ENCODE measurements at places on chromosomes 1 and 21.

DNA sequence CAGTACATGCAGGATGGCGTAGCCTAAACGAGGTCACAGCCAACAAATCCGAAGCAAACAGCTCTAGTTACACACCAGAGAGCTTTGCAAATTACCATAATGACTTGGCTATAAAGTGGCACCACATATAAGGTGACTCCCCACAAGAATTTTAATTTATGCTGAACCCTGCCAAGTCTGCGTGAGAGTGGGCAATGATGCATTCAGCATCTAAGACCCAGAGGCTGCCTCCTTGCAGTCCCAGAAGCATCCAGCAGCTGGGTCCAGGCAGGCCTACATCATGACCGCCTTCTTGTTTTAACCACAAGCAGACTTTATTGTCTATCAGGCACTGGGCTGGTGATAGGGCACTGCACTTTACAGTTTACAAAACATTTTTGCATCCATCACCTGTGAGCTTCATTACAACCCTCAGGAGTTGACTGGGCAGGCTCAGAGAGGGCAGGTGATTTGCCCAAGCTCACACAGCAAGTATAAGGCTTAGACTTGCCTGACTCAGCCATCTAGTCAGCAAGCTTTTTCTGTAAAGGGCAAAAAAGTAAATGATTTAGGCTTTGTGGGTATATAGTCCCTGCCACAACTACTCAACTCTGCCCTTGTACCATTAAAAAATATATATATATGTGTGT is 134.6 kb downstream of the GLIS1 start:
- no peak for DNase-seq

- no peak for DNase-seq
These were observed 43.4 kb downstream of the KIAA1614 start for GRCh38 chr1:180956028-180956640.

- peak; percentile 18 for DNase-seq
These were observed 5.8 kb downstream of the KIAA1614 start for GRCh38 chr1:180918519-180918918.

DNA sequence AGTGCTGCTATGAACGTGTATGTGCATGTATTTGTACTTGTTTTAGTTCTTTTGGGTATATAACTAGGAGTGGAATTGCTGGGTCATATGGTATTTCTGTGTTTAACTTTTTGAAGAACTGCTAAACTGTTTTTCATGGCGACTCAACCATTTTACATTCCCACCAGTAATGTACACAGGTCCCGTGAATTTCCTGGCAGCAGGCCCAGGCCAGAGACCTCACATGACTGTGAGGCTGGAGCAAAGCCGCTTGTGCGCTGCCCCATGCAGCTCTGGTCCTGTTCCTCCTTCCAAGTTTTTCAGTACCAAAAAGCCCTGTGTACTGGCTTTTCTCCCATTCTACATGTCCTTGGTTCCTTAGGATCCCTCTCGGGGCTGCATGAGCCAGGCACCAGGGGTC is 29.6 kb downstream of the ACOT11 start:
- peak; percentile 91 for DNase-seq

- DNase-seq, result peak; percentile 81
These were observed 11.4 kb downstream of the BTBD19 start for GRCh38 chr1:44819608-44820327.

DNA sequence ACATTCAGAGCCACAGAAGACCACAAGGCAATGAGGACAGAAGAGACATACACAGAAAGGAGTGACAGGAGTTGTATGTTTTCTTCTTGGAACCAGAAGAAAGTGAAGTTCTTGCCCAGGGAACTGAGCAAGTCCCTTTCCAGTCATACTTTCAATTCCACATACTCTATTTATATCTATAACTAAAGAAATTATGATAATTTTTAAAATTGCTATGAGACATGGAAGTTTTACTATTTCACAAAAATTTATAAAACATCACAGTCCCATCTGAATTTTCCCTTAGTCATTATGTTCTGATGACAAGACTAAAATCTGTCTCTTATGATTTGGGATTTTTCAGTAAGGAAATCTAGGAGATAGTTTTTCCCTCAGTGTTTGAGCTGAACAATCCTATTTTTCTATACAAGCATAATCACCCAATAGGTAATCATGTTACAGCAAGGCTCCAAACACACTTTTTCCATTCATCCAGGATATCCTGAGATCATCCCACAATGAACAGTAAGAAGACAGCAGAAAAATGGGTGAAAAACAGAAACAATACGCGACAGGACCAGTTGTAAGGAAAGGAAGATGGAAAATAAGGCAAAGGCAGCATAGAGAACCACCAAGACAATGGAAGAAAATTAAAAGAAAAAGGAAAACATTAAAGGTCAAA is 154.6 kb downstream of the VAV3 start:
- no peak for DNase-seq

- no peak for DNase-seq
These were observed 33.5 kb upstream of the ITPKB start for GRCh38 chr1:226772446-226773139.

GRCh38 chr1:243514927-243515326 is 259.1 kb downstream of the SDCCAG8 start:
- DNase-seq, result no peak

- DNase-seq, result no peak
These were observed 160.5 kb downstream of the FOXD2 start for GRCh38 chr1:47598357-47598756.

DNA sequence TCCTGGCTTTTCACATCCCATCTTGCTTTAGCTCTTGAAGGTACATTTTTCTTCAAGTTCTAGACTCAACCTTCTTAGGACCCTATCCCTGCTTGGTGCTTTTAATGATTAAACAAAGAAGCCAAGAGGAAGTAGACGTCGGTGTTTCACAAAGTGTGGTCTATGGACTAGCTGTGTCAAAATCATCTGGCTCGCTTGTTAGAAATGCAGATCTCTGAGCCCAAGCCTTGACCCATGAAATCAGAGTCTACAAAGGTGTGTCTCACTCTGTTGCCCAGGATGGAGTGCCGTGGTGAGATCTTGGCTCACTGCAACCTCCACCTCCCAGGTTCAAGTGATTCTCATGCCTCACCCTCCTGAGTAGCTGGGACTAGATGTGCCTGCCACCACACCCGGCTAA is 295.5 kb upstream of the KAZN start:
- no peak for DNase-seq

DNA sequence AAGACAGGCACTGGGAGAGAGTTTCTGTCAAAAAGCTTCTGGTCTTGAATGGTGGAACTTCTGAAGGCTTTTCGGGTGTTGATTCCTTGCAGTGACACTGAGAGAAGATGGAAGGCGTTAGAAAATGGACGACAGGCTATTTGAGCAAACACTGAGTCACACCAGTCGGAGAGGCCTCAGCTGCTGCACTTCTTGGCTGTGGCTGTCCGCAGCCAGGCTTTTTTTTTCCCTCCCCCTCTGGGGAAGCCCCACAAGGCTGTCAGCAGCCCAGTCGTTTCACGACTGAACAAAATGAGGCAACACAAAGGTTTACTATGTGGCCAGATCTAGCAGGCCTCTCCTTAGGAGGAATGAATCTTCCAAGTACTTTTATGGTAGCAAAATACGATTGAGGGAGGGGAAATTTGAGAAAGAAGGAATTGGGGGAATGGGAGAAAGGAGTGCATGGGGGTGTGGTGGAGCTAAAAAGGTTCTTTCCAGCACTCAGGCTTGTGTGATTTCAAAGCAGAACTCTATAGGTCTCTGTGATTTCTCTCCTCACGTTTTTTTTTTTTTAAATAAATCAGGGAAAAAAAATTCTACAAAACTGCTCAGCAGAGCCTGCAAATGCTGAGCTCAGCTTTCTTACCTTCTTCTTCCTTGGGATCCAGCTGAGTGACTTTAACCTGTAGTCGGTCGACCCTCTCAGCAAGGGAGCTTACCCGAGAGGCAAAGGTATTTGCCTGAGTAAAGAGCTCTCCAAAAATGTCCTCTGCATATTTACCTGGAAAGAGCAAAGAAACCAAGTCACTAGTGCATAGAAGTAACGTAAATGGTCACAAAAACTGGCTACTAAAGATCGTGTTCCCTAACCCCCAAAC is 26.1 kb downstream of the GPR3 start:
- DNase-seq, result no peak

DNA sequence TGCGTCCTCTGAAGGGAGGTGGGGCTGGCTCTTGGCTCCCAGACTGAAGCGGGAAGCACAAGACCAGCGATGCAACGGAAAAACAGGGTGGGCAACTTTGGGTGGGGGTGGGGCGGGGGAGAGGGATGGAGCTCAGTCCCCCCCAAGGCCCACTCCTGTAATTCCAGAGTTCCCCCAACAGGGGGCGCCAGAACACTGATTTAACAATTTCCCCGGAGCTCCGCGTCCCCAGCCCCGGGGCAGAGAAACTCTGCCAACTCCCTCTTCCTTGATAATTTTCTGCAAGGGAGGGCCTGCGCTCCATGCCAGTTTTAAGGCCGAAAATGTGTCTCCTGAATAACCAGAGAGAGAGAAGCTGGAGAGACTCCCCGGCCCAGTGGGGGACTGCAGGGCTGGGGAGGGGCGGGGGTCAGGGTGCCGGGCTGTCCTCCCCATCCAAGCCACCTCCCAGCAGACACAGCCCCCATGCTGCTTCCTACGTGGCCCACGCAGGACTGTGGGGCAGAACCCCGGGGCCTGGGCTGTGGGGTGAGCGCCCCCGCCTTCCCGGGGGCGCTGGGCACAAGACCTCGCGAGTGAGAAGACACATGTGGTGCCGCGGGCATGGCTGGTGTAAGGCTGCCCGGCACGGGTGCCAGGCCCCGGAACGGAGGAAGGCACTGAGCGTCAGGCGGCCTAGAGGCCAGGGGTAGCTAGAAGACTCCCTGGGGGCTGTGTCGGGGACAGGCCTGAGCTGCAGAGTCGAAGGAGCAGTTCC is 51.4 kb downstream of the KIF21B start:
- DNase-seq, result peak; percentile 77

DNA sequence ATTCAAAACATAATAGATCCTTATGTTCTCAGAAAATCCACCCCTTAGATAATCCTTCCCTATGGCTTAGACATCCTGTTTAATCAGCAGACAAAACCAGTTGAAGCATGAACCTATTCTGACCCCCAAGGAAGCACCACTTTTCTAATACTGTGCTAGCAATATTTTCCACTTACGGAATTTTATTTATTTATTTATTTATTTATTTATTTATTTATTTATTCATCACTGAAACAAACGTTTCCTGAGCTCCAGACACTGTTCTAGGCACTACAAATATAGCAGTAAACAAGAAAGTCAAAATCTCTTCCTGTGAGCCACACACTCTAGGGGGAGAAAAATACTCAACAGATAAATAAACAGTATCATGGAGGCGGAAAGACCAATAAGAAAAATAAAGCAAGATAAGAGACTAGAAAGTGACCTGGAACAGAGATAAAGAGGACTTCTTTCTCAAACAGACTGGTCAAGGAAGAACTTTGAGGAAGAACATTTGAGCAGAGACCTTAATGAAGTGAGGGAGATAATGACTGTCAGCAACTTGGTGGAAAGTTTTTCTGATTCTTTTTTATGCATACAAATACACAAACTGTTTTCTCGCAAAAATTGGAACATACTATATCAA is 145.5 kb upstream of the POGK start:
- DNase-seq, result no peak

- no peak for DNase-seq
These were observed 36.4 kb downstream of the SMG7 start for GRCh38 chr1:183508694-183509093.

DNA sequence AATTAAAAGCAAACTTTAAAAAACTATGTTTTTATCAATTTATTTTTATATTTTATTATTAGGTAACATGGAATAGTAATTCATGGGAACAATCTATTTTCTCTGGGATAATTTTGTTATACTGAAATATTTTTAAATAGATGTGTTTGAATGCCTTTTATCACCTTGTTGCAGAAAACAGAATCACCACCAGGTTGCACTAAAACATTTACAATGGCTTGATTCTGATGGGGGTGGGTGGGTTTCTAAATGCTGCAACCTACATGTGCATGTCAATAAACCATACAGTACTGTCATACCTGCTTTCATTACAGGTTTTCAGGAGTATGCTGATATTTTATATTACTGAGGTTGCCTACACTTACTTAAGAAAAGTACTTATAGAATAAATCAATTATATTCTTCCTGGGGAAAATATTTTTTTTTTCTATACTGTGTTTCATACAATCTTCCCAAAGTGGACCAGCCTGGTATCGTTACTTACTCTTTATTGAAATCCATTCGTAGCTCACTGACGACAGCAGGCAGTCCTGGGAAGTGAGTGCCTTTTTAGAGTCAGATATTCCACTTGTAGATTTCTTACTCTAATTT is 132.8 kb downstream of the PTPRC start:
- no peak for DNase-seq

- no peak for DNase-seq
These were observed 55.4 kb downstream of the LPGAT1 start for GRCh38 chr1:211775170-211775569.

DNA sequence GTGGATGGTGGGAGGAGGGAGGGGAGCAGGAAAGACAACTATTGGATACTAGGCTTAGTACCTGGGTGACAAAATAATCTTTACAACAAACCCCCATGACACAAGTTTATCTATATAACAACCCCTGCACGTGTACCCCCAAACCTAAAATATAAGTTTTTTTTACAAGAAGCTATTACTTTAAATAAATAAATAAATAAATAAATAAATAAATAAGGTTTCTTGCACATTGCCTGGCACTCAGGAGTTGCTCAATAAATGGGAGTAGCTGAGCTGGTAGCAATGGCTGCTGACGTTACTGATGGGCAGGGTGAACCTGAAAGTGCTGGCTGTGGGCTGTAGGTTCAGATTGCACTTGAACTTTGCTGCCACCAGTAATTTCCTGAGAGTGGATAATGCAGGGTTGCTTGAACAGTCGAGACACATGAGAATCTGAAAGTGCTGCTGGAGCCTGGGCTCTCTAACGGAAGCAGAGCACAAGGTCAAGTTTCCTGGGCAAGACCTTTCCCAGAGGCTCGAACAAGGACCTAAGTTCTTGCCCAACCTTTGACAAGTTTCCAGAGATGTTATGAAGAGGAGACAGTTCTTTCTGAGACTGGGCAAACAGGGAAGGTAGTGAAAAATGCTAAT is 14.8 kb upstream of the KCNE2 start:
- DNase-seq, result no peak

- no peak for DNase-seq
These were observed 331.8 kb downstream of the NEGR1 start for GRCh38 chr1:71950579-71950978.

GRCh38 chr1:8943498-8944405 is 1.9 kb upstream of the CA6 start:
- no peak for DNase-seq

- DNase-seq, result no peak
These were observed 357.5 kb upstream of the RUNX1 start for GRCh38 chr21:35406635-35407034.

DNA sequence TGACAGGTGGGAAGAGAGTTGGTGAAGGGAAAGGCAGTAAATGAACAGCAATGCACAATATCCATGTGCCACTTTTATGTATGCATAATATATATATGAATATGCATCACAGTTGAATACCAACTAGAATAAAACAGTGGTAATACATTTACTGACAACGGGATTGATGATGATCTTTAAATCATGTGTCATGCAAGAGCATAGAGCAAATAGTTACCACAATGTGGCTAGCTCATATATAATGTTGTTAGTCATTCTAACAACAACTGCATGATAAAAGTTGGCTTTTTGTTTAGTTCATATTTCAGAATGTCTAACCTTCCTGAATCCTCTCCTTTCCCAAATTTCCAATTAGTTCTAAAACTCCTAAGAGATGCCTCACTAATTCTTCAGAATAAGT is 46.4 kb downstream of the GORAB start:
- no peak for DNase-seq

- no peak for DNase-seq
These were observed 56.6 kb downstream of the NKAIN1 start for GRCh38 chr1:31183126-31183525.

Measured in pancreas (tissue), 10 donors.